SW 1271 (cell line): ENCODE measurements at places on chromosomes 3 and 15.

DNA sequence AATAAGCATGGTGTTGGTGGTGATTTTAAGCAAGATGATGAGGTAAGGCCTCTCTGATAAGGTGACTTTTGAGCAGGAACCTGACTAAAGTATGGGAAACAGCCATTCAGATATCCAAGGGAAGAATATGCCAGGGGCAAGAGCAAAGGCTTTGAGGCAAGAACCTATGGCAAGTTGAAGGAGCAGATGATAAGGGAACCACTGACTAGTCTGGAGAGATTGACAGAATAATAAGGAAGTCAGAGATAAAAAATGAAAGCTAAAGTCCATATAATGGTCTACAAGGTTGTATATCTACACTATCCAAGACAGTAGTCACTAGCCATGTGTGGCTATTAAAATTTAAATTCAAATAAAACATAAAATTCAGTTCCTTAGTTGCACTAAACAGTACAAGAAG is 2.5 kb upstream of the C3orf38 start:
- no peak for DNase-seq

GRCh38 chr15:77024273-77025082 is 29.6 kb downstream of the PSTPIP1 start:
- peak; percentile 33 for DNase-seq

GRCh38 chr3:182201456-182202168 is 489.9 kb downstream of the SOX2 start:
- no peak for DNase-seq

DNA sequence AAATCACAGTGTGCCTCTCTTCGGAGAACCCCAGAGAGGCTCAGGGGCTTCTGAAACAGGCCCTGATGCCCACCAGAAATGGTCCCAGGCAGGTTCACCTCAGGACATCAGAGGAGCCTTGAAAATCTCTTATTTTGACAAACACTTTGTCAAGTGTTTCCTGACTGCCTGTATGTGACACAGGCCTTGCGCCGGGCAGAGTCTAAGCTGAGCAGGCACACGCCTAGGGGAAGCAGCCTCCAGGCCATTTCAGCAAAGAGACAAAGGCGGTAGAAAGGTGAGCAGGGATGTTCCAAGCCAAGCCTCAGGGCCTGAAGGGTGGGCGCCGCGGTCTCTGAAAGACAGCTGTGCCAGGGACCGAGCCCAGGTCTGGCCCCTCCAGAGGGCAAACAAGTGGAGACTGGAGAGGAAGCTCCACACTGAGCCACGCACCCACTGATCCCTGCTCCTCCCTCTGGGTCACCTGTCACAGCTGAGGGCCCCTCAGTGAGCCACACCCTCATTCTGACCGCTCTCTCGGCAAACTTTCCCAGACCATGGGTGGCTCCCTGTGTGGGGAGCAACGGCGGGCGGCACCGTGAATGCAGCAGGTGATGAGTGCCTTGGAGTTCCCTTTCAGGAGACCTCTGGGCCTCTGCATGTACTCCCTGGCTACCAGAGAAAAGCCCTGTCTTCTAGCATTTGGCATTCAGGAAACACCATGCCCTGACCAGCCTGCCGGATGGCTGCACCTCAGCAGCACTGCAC is 136.1 kb downstream of the ADAMTS17 start:
- DNase-seq = no peak

GRCh38 chr3:113096188-113096892 is 105.6 kb downstream of the GTPBP8 start:
- no peak for DNase-seq

- no peak for DNase-seq
Observed at GRCh38 chr3:139230391-139230790, 113.4 kb upstream of the MRPS22 start.

- DNase-seq = no peak
Observed at GRCh38 chr3:11610700-11611275, 32.9 kb downstream of the VGLL4 start.

DNA sequence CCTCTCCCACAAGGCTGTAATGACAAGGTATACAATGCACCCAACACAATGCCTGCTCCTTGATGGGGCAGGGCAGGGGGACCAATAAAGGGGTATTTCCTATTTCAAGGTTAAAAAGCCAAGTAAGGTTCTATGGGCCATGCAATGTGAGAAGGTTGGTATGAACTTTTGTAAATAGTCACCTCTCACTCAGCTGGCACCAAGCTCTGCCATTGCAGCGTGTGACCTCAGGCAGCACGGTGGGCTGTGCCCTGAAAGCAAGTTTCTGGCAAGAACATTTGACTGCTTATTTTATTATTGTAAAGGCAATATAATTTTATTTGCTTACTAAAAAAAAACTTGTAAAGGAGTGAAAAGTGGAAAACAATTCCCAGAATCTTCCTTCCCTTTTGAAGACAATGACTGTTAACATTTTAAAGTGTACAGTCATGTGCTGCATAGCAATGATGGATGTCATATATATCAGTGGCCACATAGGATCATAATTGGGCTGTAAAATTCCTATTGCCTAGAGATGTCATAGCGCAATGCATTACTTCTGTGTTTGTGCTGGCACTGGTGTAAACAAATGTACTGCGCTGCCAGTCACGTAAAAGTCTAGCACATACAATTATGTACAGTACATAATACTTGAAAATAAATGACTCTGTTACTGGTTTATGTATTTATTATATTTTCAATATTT is 167.3 kb upstream of the RORA start:
- no peak for DNase-seq

DNA sequence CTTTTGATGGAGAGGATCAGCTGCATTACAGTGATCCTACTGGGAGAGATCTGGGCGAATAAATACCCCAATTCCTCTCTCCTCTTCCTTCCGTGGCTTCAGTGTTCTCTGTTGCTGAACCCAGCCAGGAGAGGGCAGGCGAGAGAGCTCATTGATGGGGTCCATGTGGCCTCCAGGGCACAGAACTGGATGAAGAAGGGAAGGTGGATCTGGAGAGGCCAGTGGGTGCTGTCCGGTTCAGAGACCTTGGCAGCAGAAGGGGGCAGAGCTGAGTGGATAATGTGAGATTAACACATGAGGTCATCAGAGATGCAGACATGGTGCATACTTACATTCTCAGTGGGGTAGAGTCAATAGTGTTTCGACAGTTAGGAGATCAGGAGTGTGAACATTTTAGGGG is 193.6 kb downstream of the CLSTN2 start:
- DNase-seq = no peak

GRCh38 chr3:107369791-107370190 is 7.4 kb upstream of the CCDC54 start:
- DNase-seq = no peak

- peak; percentile 29 for DNase-seq
Observed at GRCh38 chr3:11591391-11592282, 52.1 kb downstream of the VGLL4 start.

DNA sequence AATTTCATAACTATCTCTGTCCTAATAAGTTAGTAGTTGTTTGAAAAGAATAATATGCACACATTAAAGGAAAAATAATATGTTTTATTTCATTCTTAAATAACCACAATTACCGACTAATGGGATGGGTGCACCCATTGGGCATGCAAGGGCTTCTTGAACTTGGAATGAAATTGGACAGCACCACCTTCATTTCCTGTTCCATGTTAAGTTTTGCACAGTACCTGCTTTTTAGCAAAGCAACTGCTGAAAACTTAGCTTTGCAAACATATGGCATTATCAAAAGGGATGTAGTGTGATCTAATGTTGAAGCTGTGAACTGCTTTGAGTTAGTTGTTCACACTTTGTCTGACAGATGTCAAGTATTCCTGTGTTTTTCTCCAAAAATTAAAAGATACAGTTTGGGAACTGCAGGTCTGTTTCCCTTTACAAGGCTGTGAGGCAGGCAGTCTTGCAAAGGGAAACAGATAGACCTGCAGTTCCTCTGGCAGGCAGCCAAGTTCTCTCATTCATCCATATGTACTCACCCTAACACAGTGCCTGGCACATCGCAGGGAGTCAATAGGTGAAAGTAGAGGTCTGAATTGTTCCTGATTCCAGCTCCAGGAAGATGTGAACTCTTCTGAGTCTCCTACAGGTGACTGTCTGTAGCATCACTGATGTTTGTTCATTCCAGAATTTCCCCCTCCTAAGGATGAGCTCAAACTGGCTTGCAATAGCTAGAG is 64.3 kb upstream of the GOLGA8B start:
- no peak for DNase-seq

DNA sequence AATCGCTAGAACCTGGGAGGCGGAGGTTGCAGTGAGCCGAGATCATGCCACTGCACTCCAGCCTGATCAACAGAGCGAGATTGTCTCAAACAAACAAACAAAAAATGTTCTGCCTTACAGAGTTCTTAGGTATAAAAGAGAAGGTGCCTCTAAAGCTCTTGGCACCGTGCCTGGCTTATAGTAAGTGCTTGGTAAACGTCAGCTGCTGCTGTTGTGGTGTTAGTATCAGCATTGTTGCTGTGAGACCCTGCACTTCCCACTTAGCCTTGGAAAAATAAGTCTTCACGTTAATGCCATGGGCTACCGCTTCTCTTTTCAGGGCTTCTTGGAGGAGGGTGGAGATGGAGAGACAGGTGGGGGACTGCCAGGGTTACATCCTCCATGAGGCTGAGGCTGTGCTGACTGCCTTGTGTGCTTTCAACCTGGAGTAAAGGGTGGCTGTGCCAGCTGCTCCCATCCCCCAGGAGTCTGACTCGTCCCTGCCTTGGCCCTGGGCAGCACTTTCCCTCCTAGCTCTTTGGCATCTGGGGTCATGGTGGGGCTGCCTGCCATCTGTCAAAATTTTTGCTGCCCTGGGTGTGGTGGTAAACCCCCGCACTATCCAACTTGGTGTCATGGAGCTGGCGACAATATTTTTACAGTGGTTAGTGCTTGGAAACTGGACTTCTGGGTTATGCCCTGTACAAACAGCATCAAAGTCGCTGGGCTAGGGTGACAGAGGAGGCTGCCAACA is 17.8 kb downstream of the FLNB start:
- no peak for DNase-seq

DNA sequence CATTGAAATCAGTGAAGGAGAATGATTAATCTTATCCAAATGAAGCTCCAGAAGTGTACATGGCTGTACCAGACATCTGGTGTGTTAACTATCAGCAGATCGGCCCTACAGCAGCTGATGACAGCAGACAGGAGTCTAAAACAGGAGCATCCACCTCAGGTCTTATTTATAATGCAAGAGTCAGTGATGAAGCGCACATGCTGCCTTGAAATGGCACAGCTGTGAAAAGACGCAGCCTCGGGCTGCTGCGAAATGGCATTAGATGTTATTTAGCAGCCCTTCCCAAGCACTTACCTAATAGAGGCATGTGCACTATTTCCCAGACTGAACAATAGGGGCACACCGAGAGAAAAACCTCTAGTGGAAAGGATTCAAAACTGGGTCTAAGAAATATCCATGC is 472.3 kb upstream of the CBLB start:
- DNase-seq = no peak

- DNase-seq = no peak
Observed at GRCh38 chr3:12944849-12945248, 103.5 kb upstream of the RPL32 start.

DNA sequence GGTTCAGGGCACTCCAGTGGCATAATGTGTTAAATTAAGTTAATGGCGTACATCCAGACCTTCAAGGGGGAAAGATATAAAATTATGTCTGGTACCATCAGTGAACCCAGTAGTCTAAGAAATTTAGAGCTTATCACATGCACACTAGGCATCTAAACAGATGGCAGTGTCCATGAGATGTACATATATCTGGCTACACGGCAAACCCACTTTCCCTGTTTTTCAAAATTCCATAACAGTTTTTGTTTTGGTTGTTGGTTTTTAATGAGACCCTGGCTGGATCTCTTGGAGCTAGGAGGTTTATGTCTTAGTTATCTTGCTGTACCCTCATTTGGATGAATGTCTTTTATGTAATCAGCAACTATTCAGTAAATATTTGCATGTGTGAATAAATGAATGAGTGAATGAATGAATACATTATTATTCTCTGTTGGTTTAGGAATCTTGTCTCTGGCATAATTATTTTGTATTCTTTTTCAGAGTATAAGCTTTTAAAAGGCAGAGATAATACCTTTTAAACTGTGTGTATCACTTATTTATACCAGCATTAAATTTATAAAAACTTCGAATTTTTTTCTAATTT is 3.1 kb upstream of the UTS2B start:
- no peak for DNase-seq

DNA sequence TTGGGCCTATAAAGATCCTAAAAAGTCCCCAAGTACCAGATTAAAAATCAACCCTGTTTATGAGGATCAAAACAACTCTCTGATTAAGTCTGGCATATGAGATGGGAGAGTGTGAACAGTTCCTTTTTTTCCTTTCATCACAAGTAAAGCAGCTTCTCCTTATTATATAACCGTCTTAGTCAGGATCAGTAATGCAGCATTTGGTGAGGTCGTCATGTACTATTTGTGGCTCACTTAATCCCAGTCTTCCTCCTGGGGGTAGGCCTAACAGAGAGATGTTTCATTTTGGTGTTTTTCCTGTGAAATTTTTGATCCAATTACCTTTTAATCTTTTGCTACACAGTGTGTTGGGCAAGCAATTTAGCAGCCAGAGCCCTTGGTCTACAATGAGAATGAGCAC is 333.1 kb upstream of the KCNMB2 start:
- DNase-seq = no peak
